Umbilical cord (tissue), 2 donors: ENCODE measurements at places on chromosomes 12 and 14. TPM values are rescaled to one million over a fixed set of nuclear protein-coding genes. Genes with fewer than 3 reads are reported as not detected.

The ITGB7 gene
- total RNA-seq = not detected

The HSPB8 gene
- 35.6 TPM for total RNA-seq

The NPAS3 gene
- 8.4 TPM for total RNA-seq

The SLC7A8 gene
- total RNA-seq = 25.0 TPM

The KRT6C gene
- 2.6 TPM for total RNA-seq

The C12orf54 gene
- total RNA-seq = not detected

The PTGR2 gene
- 16.1 TPM for total RNA-seq

The CSRP2 gene
- 195 TPM for total RNA-seq

The GNS gene
- 117 TPM for total RNA-seq

The ART4 gene
- 46.9 TPM for total RNA-seq

The CERS5 gene
- total RNA-seq = 169 TPM

The PLEKHD1 gene
- 3.1 TPM for total RNA-seq

The SERPINA5 gene
- 0.24 TPM for total RNA-seq

The SERPINA9 gene
- 1.4 TPM for total RNA-seq

The GNG2 gene
- total RNA-seq = 20.9 TPM

The ERBB3 gene
- total RNA-seq = 3.1 TPM

The KERA gene
- total RNA-seq = 3.1 TPM

The SHMT2 gene
- 156 TPM for total RNA-seq

The RNF212B gene
- not detected for total RNA-seq

The SYNDIG1L gene
- total RNA-seq = not detected

The TPPP2 gene
- total RNA-seq = not detected

The TSHR gene
- 13.0 TPM for total RNA-seq

The RTL1 gene
- total RNA-seq = 3.6 TPM

The LALBA gene
- total RNA-seq = not detected

The NID2 gene
- 42.4 TPM for total RNA-seq

The PCBP2 gene
- total RNA-seq = 284 TPM

The TGM1 gene
- total RNA-seq = 9.4 TPM

The ESRRB gene
- total RNA-seq = 1.2 TPM

The TESPA1 gene
- 2.2 TPM for total RNA-seq

The EML1 gene
- 46.9 TPM for total RNA-seq

The EIF2S1 gene
- 82.8 TPM for total RNA-seq

The SFSWAP gene
- 17.1 TPM for total RNA-seq

The GPR84 gene
- total RNA-seq = 2.9 TPM

The DENND5B gene
- total RNA-seq = 26.2 TPM
